ENCODE measurements at places on chromosomes 16 and 17. TPM values are rescaled to one million over a fixed set of nuclear protein-coding genes. Genes with fewer than 3 reads are reported as not detected.

DNA sequence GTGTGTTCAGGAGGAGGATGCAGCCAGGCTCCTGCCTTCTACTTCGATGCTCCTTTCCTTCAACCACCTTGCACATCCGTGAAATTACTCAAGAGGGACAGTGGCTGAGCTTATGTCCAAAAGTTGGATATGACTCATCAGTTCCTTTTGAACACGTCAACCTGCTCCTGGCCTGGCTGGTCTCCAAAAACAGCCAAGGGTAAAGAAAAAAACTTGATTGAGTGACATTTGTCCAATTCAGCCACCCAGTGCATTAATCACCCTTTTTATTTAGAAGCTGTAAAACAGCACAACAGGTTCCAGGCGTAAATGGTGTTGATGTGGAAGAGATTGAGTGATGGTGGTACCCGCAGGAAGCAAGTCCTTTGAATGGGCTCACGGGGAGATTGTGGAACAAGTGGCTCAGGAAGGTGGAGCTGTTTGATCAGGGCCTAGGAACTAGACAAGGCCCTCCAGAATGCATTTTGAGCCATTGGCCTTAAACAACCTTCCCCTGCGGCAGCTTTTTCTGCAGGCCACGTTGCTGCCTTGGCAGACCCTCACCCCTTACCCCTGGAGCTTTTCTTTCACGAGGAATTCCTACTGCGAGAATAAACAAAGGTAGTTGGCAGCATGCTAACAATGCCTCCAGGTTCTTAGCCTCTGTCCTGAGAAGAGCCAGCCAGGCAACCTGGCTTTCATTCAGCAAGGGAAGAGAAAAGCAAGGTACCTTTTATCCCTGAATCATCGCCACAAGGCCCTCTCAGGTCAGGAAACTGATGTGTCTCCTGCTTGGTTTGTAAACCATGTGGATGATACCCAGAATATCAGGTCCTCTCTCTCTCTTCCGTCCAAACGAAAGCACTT lies 173.3 kb upstream of the CACNG5 start:
- no peak for DNase-seq

DNA sequence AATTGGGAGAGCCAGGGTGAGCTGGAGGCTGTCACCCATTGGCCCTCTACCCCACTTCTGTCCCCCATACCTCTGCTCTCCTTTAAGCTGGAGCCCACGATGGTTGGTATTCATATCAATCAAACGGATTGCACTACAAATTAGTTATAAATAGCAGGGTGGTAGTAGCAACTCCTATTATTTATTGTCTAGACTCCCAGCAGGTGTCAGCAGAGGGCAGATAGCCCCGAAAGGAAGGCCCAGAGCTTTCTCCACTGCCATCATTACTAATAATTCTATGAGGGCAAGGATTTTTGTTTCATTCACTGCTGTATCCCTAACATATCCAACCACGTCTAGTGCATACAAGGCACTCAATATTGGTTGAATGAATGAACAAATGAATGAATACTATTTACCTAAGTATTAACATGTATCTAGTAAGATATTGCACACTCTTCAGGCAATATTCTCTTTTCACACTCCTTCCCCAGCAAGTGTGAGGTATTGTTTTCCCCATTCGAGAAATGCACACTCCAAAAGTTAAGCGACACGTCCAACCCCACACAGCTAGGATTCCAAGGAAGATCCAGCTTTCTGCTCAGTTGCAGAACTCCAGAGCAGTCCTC lies 6.3 kb downstream of the C17orf50 start:
- DNase-seq = no peak

DNA sequence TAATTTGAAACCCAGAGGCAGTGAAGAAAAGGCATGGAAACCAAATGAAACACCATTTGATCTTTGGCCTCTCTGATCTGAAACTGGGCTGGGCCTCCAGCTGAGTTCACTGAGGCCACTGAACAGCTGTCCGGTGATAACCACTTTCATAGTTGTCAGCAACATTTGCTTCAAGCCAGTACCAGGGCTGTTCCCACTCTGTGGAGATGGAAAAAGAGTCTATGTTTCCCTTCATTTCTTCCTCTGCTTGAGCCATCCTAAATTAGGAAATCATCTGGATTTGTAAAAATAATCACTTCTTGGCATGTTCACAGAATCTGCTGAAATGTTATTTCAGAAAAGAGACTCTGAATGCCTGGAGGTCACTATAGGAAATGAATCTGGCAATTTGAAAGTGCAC lies 119.3 kb downstream of the STX8 start:
- no peak for DNase-seq

- DNase-seq = no peak
These were observed 138.0 kb downstream of the NLK start for GRCh38 chr17:28180449-28180848.

DNA sequence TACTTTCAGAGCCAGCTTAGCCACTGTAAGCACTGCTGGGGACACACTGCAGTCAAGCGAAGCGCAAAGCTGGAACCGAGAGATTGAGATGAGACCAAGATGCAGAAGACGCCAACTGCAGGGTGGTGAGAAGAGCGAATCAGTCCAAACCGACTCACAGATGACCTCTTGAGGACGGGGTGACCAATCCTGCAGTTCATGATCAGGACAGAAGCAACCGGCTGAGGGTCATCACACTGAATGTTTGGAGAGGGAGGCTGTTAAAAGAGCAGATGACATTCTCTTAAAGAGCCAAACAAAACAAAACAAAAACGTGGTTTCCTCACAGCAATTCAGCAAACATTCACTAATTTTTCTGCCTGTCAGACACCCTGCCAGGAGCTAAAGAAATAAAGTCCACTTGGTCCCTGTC lies 8.5 kb downstream of the HASPIN start:
- peak; percentile 57 for DNase-seq

DNA sequence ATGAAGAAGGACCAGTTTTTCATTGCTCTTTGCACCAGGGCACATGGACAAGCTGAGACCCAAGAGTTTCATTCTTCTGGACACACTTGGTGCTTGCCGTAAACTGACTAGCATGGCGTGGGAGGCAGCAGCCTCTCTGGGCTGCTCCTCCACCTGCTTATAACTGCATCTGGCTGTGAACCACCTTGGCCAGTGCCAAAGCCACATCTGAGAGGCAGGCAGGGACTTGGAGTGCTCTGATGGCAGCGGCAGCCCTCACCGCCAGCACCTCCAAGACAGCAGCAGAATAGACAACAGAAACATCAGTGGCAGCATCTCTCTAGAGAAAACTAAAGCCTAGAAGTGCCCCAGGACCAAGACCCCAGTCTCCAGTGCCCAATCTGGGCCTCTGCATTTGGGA lies 4.7 kb downstream of the KRT37 start:
- no peak for DNase-seq

GRCh38 chr16:10421596-10421995 lies 35.7 kb downstream of the ATF7IP2 start:
- no peak for DNase-seq

The DBNDD1 gene
- polyA plus RNA-seq = 15.2 TPM

The TPSG1 gene
- polyA plus RNA-seq = 1.1 TPM

All from renal pelvis (tissue), 12 donors.